ENCODE measurements at places on chromosomes 16 and 17.

GRCh38 chr17:40517286-40517662, 15.9 kb upstream of the TNS4 start:
- no peak for DNase-seq

DNA sequence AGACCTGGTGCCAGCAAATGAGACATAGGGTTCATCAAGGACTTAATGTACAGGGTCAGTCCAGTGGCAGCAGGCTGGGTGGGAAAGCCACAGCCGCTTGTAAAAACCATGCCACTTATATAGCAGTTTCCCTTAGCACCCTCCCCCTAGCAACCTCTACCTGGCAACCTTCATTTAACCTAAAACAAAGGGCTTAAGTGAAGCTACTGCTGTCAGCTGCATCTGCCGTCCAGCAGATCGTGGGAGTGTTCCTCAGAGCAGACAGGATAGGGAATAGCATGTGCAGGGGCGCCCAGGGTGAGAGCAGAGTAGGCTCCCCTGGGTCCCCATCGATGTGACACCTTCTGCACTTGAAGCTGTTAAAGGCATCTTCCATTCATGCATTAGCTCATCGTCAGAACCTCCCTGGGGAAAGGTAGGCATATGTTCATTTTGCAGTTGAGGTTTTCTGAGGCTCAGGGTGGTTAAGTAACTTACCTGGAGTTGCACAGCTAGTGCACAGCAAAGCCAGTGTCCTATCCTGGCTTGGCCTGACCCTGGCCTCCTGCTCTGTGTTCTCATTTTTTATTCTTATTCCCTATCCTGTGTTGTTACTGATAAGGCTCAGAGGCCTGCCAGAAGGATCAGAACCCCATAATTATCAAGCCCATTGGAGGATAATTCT, 112.5 kb downstream of the SOCS1 start:
- no peak for DNase-seq

GRCh38 chr16:445566-445965, 20.1 kb downstream of the RAB11FIP3 start:
- no peak for DNase-seq

DNA sequence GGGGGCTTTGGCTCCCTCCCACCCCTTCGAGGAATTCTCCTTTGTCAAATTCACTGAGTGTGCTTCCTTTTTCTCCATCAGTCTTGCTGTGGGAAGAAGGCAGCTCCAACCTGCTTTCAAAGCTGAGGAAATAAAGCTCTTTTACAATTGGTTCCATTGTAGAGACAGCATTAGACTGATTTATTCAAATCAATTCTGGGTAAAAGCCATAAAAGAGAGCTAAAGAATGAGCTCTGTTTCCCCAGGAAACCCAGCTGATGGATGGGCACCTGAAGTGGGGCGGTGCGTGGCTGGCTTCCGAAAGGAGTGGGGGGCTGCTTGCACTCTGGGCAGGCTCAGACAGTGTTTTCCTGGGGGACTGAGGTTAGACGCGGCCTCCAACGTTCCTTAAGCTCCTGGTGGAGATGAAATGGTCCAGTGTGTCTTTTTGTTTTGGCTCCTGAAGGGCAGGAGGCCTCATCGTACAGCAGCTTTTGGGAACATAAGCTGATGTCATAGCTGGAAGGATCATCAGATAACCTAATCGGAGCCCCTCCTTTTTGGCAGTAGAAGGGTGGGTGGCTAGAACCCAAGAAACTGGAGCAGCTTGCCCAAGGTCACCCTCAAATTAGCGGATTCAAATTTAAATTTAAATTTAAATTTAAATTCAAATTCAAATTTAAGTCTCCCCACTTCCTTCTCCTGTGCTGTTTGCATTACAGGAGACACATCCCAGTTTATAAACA, 128.5 kb upstream of the EEF2KMT start:
- DNase-seq, result no peak

DNA sequence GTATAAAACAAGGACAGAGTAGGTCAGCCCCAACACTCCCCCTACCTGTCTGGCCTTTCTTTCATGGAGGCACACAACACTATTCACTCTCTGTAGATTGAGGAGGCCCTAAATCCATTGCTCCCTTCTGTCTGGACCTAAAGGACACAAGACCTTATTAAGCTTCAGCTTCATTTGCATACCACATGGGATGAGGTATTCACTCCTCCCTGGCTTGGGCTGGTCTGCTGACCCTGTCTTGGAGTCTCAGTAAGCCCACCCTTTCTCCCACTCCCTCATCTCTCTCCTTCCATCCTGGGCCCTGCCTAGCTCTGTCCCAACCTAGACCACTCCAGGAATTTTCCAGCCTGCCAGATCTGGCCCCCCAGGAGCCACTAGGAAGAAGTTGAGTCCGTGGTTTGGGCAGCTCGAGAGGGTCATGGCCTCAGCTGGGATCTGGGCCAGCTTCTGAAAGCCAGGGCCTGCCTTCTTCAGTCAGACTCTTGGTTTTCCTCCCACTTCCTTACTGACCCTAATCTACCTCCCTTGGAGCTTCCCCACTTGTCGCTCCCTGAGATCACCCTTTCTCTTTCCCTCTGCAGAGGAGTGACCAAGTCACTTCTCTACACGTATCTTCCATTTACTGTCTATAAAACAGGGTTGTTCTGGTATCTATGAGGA, 6.5 kb upstream of the LLGL1 start:
- DNase-seq, result no peak

GRCh38 chr16:81018496-81018895, 11.5 kb downstream of the CENPN start:
- DNase-seq, result no peak

- no peak for DNase-seq
These were observed 141.5 kb downstream of the TRIM37 start for GRCh38 chr17:58965221-58965620.

GRCh38 chr16:649631-650030, 466 bp downstream of the WDR90 start:
- no peak for DNase-seq

GRCh38 chr17:8131844-8132441, 8.0 kb upstream of the HES7 start:
- DNase-seq, result no peak

Measured in activated CD4-positive, CD25-positive, alpha-beta regulatory T cell (primary cell).